ENCODE measurements at places on chromosomes 11 and 22. TPM values are rescaled to one million over a fixed set of nuclear protein-coding genes. Genes with fewer than 3 reads are reported as not detected.

Gene KRTAP5-8
- total RNA-seq: not detected

Gene MGAT3
- total RNA-seq: 0.17 TPM

Gene ASCL3
- not detected for total RNA-seq

Gene RBMXL2
- not detected for total RNA-seq

Gene OR6A2
- total RNA-seq: not detected

DNA sequence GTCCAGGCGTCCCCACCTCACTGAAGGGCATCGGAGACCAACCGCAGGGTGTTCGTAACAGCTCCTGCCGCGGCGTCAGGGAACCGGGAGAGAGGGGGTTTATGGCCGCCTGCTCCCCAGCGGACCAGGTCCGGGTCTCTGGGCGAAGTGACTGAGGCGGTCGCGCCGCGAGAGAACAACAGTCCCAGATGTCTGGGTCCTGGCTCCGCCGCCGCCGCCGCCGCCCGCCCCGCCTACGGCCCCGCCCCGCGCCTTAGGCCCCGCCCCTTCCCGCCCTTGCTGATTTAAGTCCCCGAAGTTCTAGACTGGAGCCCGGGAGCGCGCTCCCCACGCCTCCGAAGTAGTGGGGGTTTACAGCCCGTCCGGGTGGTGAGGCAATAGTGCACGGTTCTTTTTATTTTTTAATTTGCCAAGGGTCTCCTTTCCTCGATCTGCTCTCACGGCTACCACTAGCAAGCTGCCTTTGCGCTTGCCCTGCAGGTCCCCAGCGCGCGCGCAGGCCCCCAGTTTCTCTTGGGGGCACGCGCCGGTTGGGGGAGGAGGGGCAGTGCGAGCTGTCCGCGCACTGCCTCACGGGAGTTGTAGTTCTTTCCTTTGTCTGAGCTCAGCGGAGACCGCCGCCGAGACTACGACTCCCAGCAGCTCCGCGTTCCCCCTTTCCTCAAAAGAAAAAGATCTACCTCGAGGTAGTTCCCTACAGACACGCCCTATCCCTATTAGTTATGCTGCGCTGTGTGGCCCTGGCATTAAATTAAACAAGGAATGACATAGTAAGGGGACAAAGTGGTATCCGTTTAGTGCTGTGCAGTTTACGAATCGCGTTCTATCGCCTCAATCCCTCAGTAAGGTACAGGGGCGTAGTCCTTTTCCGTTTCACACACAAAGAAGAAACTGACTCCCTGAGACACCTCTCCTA is at the start of gene PGM2L1:
Gene PGM2L1, minus strand, starts transcription at position 190 of the 916 bp plus-strand sequence. CDS start 272 bp downstream, outside the sequence.
- DNase-seq: peak; percentile 86
- peak within 1 kb of the TSS; percentile 96 for H3K4me3 ChIP-seq
- no peaks in the 10 kb centered on the region for H3K36me3 ChIP-seq

- H3K4me1 ChIP-seq: peaks cover 43% of the 10 kb centered on the region
- no peak overlapping the region for H3K27ac ChIP-seq
- peak overlapping the region; percentile 65 for H3K4me3 ChIP-seq
Observed at GRCh38 chr22:46576556-46577367, 39.3 kb upstream of the CELSR1 start.

DNA sequence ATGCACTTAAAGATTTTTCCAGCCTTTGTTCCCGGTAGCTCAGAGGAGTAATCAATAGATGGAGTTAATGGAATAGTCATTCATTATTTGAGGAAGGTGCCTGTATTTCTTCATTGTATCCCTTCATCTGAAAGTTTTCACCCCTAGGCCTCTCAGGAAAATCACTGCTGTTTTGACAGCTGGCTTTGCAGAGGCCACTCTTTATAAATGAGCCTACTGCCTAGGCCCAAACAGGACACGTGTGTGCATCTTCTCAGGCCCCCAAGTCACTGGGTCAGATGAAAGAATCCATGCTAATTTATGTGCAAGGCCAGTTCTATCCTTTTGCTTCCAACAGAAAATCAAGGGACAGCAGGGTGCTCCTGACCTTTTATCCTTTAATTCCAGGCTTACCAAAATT is 76.8 kb downstream of the MPPED2 start:
- H3K27me3 ChIP-seq: no peaks in the 10 kb centered on the region
- DNase-seq: no peak
- H3K4me1 ChIP-seq: no peaks in the 10 kb centered on the region
- no peaks in the 10 kb centered on the region for H3K36me3 ChIP-seq
- no peak overlapping the region for H3K27ac ChIP-seq

DNA sequence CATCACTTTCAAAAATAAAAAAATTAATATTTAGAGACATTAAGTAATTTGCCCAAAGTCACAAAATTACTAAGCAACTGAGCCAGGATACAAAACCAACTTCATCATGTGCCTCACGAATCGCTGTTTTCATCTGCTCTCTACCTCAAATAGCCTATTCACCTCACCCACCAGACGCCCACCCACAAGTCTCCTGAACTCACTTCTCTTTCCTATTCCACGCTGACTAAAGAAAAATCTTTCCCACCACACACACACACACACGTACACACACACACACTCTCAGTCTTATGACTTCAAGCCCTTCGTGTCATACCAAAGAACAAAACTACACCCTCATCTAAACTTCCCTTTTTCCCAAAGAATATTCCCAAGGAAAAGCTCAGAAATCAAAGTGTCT is 2.2 kb downstream of the OR8B12 start:
- H3K27ac ChIP-seq: no peak overlapping the region
- no peak for DNase-seq
- no peaks in the 10 kb centered on the region for H3K4me1 ChIP-seq
- H3K27me3 ChIP-seq: peaks cover 5% of the 10 kb centered on the region
- H3K4me3 ChIP-seq: no peak overlapping the region

- DNase-seq: no peak
- no peak overlapping the region for H3K27ac ChIP-seq
- H3K4me3 ChIP-seq: no peak overlapping the region
- H3K4me1 ChIP-seq: no peaks in the 10 kb centered on the region
Observed at GRCh38 chr11:23455321-23455891, 595.1 kb upstream of the CCDC179 start.

GRCh38 chr11:20457001-20457799 is 69.7 kb downstream of the PRMT3 start:
- H3K4me3 ChIP-seq: no peak overlapping the region
- H3K27me3 ChIP-seq: no peaks in the 10 kb centered on the region
- H3K4me1 ChIP-seq: no peaks in the 10 kb centered on the region

DNA sequence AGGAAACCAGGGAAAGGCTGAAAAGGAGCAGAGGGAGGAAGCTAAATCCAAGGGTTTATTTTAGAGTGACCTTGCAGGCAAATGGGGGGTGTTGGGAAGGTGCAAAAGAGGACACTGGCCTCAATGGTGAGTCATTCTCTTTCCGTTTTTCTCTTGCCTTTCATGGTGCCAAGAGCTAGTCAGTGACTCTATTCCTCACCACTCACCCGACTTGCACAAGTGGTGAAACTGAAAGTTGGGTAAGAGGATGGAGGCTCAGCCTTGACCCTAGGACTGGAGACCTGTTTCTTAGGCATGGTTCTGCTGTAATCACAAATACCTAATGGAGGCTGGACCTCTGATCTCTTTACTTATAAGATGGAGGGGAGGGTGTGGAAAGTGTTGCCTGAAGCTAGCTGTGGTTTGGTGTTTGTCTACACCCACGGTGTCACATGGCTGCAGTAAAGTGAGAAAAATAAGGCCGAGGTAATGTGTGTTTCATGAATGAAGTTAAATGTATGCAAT is 67.3 kb upstream of the CREB3L1 start:
- no peak overlapping the region for H3K27ac ChIP-seq
- no peak overlapping the region for H3K4me3 ChIP-seq
- no peaks in the 10 kb centered on the region for H3K4me1 ChIP-seq
- H3K36me3 ChIP-seq: no peaks in the 10 kb centered on the region
- peak; percentile 23 for DNase-seq
